ENCODE measurements at places on chromosomes 12 and 14. TPM values are rescaled to one million over a fixed set of nuclear protein-coding genes. Genes with fewer than 3 reads are reported as not detected.

DNA sequence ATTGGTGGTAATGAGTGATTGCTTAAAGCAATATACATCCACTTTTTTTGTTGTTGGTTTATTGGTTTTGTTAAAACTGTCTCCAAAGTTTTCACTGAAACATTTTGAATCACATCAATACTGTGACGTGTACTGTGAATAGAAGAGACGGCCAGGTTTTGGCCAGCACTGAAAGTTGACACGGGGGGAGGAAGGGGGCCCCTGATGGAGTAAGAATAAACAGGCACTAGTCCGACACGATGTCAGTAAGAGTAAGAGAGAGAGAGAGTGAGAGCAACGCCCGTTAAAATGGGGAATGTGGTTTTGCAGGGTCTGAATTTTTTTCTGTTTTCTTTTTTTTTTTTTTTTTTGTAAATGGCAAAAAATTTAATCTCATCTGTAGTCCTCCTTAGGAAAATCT lies 14.7 kb downstream of the PEBP1 start:
- no peak for DNase-seq

GRCh38 chr12:129588142-129588541 lies 315.7 kb downstream of the TMEM132D start:
- DNase-seq: no peak

- DNase-seq: no peak
Observed at GRCh38 chr12:112945515-112945914, 7.2 kb downstream of the OAS3 start.

GRCh38 chr12:59164226-59164625 lies 243.9 kb upstream of the LRIG3 start:
- DNase-seq: no peak

- no peak for DNase-seq
Observed at GRCh38 chr14:98728836-98729235, 543.2 kb downstream of the BCL11B start.

DNA sequence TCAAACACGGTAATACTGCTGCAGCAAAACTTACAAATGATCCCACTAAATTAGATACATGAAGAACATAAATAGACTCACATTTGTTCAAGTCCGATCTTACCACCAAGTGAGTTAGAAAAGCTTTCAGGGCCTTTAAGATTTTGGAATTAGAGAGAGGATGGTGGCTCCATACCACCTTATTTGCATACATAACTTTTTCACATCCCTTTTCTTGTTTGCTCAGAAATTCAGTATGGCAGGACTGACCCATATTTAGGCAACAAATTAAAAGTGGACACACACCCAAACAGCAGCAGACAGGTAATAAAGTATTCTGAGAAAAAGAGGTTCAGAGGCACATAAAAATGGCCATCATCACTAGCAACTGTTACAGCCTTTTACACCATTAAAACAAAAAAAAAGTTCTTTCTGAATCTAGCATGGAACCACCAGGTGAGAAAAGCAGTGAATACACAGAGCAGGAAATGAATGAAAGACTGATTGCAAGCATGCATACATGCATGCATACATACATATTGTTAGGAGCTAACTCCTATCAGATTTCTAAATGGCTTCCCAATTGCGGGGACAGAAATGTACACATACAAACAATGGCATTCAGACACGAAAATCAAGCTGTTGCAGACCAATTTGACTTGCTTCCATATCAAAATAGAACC lies 23.3 kb downstream of the STXBP6 start:
- no peak for DNase-seq

- DNase-seq: no peak
Observed at GRCh38 chr12:9731393-9731792, 1.5 kb downstream of the CLECL1 start.

DNA sequence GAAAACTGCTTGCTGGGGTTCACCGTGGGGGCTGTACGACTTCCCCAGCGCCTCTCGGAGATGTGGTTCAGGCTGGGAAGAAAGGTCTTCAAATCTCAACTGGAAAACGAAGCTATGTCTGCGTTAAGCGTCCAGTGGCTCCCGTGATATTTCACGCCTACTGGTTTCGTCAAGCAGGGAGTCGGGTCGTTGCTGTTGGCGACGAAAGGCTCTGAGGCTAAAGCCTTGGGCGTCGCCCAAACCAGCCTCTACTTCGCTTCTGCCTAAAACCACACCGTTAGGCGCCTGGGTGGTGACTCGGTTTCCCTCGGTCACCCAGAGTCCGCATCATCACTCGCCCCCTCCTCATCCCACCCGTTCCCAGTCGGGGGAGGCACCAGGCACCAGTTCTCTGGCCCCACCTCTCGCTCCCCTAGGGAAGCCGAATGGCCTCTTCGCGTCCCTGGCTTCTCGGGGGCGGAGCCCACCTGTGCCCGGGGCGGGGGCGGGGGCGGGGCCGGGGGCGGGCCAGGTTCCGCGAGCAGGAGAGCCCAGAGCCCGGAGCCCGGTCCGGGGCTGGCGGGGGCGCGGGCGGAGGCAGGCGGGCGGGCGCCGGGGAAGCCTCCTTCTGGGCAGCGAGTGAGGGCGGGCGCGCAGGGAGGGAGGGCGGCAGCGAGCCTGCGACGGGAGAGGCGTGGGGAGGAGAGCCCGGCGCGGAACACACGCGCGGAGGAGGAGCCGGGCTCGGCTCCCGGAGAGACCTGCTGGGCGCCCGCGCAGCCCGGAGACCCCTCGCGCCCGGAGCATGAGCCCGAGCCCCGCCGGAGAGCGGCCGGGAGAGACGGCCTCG lies at the start of gene B4GALNT3:
Gene B4GALNT3 (plus strand): TSS at position 510 of the 829 bp plus-strand sequence. CDS start 438 bp downstream, outside the sequence.
- DNase-seq: no peak

DNA sequence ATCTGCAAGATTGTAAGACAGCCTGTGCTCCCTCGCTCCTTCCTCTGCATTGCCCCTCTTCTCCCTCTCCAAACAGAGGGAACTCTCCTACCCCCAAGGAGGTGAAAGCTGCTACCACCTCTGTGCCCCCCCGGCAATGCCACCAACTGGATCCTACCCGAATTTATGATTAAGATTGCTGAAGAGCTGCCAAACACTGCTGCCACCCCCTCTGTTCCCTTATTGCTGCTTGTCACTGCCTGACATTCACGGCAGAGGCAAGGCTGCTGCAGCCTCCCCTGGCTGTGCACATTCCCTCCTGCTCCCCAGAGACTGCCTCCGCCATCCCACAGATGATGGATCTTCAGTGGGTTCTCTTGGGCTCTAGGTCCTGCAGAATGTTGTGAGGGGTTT lies 37.4 kb downstream of the DAD1 start:
- no peak for DNase-seq

The CDCA3 gene
- 120 TPM for total RNA-seq

- no peak for DNase-seq
Observed at GRCh38 chr12:92124689-92125029, 21.0 kb downstream of the BTG1 start.

- no peak for DNase-seq
Observed at GRCh38 chr12:24230061-24230701, 280.7 kb upstream of the SOX5 start.

All from LHCN-M2 (cell line).